Hematopoietic multipotent progenitor cell treated with erythropoietin and hydrocortisone succinate and interleukin-3 and kit ligand, for 17 days (in vitro differentiated cells): ENCODE measurements at places on chromosomes 12 and 14.

DNA sequence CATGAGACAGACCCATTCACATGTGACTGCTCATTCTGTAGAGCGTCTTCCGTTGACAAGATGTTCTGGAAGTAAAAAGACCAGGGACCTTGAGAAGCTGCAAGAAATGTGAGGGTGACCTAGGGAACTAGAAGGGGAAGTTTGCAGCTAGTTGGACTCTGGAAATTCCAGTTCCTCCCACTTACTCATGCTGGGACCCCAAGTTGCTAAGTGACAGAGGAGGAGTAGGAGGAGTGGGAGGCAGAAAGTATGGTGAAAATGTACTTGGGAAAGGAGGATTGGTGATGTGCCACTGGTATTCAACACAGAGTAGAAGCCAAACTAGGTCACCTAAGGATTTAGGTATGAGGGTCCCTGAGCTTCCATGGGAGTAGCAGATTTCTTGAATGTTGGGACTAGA is 132.4 kb downstream of the KCNA5 start:
- no peak for DNase-seq

GRCh38 chr14:68787092-68787992 is 5.5 kb downstream of the ZFP36L1 start:
- DNase-seq: no peak

GRCh38 chr12:132379996-132380395 is 50.6 kb upstream of the GALNT9 start:
- no peak for DNase-seq

DNA sequence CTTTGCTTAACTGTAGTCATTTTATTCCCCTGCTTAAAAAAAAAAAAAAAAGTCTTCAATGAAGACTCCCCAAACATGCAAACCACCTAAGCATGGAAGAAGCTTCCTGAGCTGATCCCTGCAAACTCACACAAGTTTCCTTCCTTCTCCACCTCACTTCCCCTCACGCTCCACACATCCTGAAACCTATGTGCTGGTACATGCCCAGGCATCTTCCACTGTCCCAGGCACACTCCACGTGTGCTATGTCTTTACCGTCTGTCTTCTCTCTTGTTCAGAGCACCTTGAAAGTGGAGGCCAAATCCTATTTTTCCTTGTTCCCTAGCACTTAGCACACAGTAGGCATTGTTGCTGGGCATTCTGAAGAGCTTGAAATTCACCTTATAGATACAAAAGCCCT is 13.4 kb downstream of the LRIG3 start:
- DNase-seq: no peak

GRCh38 chr12:104957719-104958000 is 430 bp downstream of the SLC41A2 start:
- DNase-seq: no peak

GRCh38 chr12:45216230-45216982 is 511 bp downstream of the ANO6 start:
- DNase-seq: no peak

DNA sequence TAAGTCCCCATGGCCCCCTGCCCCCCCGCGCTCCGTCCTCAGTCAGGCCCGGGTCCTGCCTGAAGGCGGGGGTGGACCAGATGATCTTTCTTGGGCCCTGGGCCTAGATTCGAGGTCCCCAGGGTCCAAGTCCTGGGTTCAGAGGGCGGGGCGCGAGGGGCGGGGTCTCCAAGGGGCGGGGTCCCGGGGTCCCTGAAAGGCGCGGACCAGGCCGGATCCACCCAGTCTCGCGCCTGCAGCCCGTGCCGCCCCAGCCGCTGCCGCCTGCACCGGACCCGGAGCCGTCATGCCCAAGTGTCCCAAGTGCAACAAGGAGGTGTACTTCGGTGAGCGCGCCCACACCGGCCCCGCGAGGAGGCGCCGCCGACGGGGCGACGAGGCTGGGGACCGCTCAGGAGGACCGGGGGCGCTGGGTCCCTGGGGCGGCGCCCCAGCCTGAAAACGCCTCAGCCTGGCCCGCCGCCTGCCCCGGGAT is 325 bp downstream of the CRIP1 start:
- DNase-seq: no peak

DNA sequence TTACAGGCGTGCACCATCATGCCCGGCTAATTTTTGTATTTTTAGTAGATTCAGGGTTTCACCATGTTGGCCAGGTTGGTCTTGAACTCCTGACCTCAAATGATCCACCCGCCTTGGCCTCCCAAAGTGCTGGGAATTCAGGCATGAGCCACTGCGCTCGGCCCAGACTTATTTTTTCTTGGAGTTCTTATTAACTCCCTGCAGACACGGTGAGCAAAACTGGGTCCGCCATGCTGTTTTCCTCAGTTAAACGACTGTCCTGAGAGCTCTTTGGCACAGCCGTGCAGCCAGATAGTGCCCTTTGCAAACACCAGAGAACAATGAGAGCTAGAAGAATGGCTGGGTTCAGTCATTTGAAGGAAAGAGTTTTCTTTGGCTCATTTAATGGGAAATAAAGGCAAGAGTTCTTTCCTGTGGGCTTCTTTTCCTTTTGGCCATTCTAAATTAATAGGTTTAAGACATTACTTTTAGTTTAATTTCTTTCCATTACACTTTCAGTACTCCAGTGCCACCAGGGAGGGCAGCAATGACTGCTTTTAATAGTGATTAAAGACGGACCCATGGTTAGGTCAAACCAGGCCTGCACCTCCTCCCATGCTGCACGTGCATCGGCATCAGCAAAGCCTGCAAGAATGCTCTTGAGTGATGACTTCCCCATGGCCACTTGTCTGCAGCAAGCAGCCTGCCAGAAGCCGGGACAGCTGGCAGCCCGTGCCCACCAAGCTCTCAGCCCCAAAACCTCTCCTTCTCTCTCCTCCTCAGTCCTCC is 60.7 kb downstream of the VCPKMT start:
- DNase-seq: no peak

DNA sequence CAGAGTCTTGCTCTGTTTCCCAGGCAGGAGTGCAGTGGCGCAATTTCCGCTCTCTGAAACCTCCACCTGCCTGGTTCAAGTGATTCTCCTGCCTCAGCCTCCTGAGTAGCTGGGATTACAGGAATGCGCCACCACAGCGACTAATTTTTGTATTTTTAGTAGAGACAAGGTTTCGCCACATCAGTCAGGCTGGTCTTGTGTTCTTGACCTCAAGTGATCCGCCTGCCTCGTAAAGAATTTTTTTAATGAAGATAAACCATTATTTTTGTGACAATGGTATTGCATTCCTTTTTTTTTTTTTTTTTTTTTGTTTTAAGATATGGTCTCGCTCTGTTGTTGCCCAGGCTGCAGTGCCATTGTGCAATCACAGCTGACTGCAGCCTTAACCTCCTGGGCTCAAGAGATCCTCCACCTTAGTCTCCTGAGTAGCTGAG is 25.8 kb downstream of the ACVR1B start:
- no peak for DNase-seq

DNA sequence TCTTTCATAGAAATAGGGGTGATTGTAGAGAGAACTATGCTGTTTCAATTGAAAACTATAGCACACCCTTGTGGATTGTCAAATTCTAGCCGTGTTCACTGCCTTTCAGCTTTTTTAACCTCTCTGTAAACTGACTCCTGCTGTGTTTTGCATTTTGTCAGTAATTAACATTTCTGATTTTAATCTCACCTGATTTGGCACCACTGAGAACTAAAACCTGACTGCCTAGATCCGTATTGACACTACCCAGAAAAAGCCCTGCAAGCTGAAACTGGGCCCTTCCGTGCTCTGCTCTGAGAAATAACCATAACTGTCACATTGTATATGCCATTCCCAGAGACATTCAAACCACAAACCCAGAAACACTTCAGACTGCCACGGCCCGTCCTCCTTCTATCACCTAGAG is 26.6 kb upstream of the ETV6 start:
- no peak for DNase-seq
